Epithelial cell of alveolus of lung (primary cell): ENCODE measurements at places on chromosomes 5 and 9. TPM values are rescaled to one million over a fixed set of nuclear protein-coding genes. Genes with fewer than 3 reads are reported as not detected.

Gene SGTB
- total RNA-seq = 8.5 and 9.3 TPM in 2 replicates

Gene PCDHGC3
- total RNA-seq = 51.5 and 161 TPM in 2 replicates

Gene MRPL41
- 50.5 and 100 TPM in 2 replicates for total RNA-seq

Gene MARVELD2
- total RNA-seq = 0.88 and 2.5 TPM in 2 replicates

Gene GFM2
- 24.0 and 25.7 TPM in 2 replicates for total RNA-seq

Gene BARHL1
- not detected in 2 replicates for total RNA-seq

Gene MPDZ
- 19.1 and 19.8 TPM in 2 replicates for total RNA-seq

Gene BAAT
- total RNA-seq = 0.13 and 0.56 TPM in 2 replicates

Gene UBE2QL1
- not detected in 2 replicates for total RNA-seq

Gene ADAMTSL2
- 0.26 and 2.4 TPM in 2 replicates for total RNA-seq

Gene SPATA31C1
- total RNA-seq = not detected in 2 replicates

Gene PCDHB10
- 0.13 and 0.24 TPM in 2 replicates for total RNA-seq

Gene PITX1
- 3.0 and 3.2 TPM in 2 replicates for total RNA-seq

Gene FOXD4L6
- 1.4 TPM in 1 of 2 replicates, not detected in the other for total RNA-seq

Gene ADAMTS13
- 0.39 and 4.0 TPM in 2 replicates for total RNA-seq

Gene HTR1A
- total RNA-seq = not detected in 2 replicates

Gene UGT3A1
- not detected in 2 replicates for total RNA-seq

Gene PCDHA1
- total RNA-seq = not detected in 2 replicates

Gene C5
- 0.80 and 1.3 TPM in 2 replicates for total RNA-seq

Gene FLT4
- 0.88 and 1.9 TPM in 2 replicates for total RNA-seq

Gene ZNF169
- total RNA-seq = 0.91 and 3.6 TPM in 2 replicates
